Psoas muscle (tissue), 8 donors: ENCODE measurements at places on chromosomes 6 and 20.

GRCh38 chr20:40571639-40572038 is 117.4 kb downstream of the MAFB start:
- no peak for DNase-seq

GRCh38 chr20:35135867-35136586 is 11.1 kb downstream of the EDEM2 start:
- peak; percentile 69 for DNase-seq

DNA sequence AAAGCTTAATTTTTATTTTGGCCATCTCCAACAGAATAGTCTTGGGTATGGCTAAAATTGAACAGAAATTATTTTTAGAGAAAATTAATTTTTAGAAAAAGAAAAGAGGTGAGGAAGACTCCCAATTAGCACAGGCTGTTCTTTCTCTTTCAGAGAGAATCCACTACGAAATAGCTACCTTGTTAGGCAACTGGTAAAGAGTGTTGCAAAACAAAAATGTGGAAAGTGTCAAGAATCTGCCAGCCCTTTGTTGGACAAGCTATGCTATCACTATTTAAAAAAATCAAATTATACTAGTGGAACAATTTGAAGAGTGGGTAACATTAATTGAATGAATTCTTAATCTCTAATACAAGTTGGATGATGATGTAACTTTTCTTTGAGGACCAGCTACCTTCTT is 19.2 kb upstream of the ZSCAN9 start:
- DNase-seq = no peak

- peak; percentile 94 for DNase-seq
Observed at GRCh38 chr6:43021270-43022047, at the start of gene RRP36. Gene RRP36 (plus strand): TSS chr6:43021623. CDS start chr6:43021655, 32 bp downstream.

GRCh38 chr6:133132466-133132971 is 108.6 kb upstream of the EYA4 start:
- DNase-seq = no peak

DNA sequence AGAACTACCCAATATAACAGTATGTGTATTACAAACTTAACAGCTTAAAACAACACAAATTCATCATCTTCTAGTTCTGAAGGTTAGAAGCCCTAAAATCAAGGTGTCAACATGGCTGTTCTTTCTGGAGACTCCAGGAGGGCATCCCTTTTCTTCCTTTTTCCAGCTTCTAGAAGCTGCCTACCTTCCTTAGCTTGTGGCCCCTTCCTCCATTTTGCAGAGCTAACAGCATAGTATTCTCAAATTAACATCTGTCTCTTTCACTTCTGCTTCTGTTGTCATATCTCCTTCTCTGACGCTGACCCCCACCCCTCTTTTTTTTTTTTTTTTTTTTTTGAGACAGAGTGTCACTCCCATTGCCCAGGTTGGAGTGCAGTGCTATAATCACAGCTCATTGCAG is 52.8 kb upstream of the AKIRIN2 start:
- no peak for DNase-seq

- DNase-seq = no peak
Observed at GRCh38 chr6:2608503-2608902, 142.2 kb downstream of the MYLK4 start.

GRCh38 chr6:329888-330691 is 37.8 kb downstream of the DUSP22 start:
- no peak for DNase-seq

DNA sequence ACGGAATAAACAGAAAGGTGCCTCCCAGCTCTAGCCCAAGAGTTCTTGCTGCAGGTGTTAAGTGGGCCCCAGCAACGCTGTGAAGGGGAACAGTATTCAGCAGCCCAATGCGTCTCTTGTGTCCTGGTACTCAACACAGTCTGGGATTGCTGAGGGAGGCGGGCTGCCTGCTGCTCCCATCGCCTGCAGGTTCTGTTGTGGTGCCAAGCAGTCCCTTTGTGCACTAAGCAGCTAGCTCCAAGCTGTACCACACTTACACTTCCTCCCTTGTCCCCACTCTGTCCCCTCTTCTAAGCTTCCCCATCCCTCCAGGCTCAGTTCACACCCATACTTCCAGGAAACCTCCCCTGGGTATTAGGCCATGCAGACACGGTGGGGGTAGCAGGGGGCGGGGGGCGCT is 92.7 kb downstream of the AGPAT4 start:
- DNase-seq = no peak
